ENCODE measurements at places on chromosomes 12 and 14.

- no peak for DNase-seq
These were observed 37.6 kb upstream of the SMOC1 start for GRCh38 chr14:69841656-69842055.

- no peak for DNase-seq
These were observed 205.2 kb downstream of the PAX9 start for GRCh38 chr14:36866867-36867266.

DNA sequence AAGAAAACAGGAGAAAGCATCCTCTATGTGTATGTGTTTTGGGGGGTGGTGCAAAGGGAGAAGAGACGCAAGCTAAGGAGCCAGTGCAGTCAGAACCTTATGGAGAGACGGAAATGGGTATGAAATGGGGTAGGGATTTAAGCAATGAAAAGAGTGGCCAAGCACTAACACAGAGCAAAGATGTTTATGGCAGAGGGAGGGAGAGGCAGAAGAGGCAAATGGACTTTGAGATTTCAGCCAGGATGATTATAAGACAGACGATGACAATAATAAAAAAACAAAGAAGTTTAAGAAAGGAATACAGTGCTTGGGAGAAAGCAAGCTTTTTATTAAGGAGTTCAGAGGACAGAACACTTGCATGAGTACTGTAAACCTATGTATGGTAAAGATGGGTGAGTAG, 44.6 kb downstream of the DCAF5 start:
- DNase-seq = no peak

GRCh38 chr14:36938678-36939077, 233.7 kb downstream of the SLC25A21 start:
- DNase-seq = no peak

DNA sequence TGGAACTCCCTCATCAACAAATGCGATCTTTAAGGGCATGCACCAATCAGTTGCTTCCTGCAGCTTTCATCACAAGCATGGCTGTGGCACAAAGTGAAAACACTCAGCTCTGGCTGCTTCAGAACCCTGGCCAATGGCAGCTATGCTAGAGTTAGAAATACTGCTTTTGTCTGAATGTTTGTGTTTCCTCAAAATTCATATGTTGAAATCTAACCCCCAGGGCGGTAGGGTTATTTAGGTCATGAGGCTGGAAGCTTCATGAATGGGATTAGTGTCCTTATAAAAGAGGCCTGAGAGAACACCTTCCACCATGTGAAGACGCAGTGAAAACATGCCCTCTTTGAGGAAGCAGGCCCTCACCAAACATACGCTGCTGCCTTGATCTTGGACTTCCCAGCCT, 453.9 kb downstream of the SNAPC1 start:
- no peak for DNase-seq

- DNase-seq = no peak
These were observed 140.0 kb downstream of the DAD1 start for GRCh38 chr14:22448905-22449599.

- no peak for DNase-seq
These were observed 41.2 kb upstream of the PTCSC3 start for GRCh38 chr14:36217732-36218131.

DNA sequence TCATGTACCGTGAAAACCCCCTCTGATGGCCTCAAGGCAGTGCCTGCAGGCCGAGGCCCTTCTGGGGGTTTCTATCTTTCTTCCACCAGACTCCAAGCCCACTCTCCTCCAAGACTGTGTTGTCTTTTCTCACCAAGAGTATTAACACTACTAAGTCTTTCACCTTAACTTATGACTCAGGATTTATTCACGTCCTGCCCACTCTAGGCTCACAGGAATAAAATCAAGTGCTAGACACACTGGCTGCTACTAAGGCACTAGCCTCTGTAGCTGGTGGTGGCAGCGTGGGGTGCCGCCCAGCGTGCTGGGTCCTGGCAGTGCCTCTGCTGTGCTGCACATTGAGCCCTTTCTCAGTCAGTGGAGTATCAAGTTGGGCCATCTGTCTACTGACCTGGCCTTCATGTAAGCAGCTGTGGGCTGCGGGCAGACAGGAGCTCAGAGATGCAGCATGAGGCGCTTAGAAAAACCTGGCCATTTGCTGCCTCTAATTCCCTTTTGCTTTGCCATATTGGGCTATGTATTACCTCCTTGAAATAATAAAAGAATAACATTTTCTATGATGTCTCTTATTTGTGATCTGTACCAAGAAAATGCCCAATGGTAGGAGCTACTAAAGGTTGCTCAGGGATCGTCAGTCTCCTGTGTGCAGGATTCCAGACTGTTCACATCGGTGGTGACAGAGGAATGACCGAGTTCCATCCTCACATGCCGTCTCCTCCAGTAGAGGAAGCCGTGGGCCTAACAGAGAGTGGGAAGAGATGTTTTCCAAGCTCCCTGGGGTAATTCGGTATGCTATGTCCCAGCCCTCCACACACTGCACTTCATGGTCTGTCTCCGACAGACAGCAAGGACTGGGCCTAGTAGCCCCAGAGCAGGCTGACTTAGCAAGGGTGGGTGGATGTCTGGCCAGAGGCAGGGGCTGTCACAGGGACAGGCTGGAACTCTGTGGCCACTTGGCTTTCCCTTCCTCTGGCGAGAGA, 39.9 kb downstream of the MAX start:
- DNase-seq = no peak

Measured in left ventricle myocardium inferior (tissue), 1 donor.